ENCODE measurements at places on chromosomes 16 and 17. TPM values are rescaled to one million over a fixed set of nuclear protein-coding genes. Genes with fewer than 3 reads are reported as not detected.

DOC2B gene
- 3.1 TPM for total RNA-seq

PSMC3IP gene
- 10.6 TPM for total RNA-seq

NPIPB8 gene
- total RNA-seq, result not detected

EVPL gene
- 116 TPM for total RNA-seq

PIK3R5 gene
- total RNA-seq, result 0.29 TPM

All from type B pancreatic cell (in vitro differentiated cells).